ENCODE measurements at places on chromosomes 5 and 9.

DNA sequence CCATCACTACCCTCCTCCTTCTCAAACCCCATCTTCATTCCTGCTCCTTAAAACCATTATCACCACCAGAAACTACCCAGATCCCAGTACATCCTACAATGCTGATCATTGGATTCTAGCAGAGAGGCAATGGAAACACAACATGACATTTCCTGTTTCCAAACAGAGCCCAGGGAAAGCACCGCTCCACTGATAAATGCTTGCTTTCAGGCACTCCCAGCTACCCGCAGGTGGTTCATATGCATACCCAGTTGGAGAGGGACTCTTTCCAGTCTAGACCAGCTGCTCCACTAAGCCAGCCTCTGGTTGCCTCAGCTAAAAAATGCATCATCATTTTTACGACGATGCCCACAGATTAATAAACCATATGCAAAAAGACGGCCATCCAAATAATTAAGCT lies 39.2 kb upstream of the ACO1 start:
- DNase-seq, result no peak

DNA sequence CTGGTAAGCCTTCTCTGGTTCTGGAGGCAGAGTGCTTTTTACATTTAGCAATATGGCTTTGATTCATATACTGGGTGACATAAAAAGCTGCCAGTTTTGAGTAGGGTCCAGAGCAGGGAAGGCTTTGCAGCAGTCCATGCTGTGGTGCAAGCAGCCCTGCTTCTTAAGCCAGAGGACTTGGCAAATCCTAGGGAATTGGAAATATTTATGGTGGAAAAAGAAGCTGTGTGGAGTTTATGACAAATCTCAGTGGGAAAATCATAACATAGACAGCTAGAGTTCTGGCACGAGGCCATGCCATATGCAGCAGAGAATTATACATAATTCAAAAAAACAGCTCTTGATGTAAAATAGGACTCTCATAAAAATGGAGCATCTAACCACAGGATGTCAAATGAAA lies 536.4 kb downstream of the RASEF start:
- no peak for DNase-seq

- no peak for DNase-seq
Measured at GRCh38 chr9:117725426-117725887, 21.3 kb downstream of the TLR4 start.

DNA sequence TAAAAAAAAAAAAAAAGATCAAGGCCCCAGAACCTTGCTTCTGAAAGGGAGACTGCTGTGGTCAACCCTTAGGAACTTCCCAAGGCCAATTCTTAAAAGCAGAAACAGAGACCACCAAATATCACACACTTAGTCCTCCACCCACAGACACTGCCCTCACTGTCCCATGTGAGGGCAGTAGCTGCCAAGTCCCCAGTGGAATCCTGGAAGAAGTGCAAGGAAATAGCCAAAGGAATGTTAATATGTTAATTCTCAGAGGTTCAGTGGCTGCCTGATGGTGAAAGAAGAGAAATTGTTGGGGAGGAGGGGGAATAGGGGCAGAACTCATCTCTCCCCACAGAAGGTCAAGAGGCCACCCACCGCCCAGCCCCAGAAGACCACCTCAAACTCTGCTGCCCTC lies 23.1 kb downstream of the FSTL4 start:
- no peak for DNase-seq

- no peak for DNase-seq
Measured at GRCh38 chr5:135353952-135354721, 44.9 kb downstream of the MACROH2A1 start.

DNA sequence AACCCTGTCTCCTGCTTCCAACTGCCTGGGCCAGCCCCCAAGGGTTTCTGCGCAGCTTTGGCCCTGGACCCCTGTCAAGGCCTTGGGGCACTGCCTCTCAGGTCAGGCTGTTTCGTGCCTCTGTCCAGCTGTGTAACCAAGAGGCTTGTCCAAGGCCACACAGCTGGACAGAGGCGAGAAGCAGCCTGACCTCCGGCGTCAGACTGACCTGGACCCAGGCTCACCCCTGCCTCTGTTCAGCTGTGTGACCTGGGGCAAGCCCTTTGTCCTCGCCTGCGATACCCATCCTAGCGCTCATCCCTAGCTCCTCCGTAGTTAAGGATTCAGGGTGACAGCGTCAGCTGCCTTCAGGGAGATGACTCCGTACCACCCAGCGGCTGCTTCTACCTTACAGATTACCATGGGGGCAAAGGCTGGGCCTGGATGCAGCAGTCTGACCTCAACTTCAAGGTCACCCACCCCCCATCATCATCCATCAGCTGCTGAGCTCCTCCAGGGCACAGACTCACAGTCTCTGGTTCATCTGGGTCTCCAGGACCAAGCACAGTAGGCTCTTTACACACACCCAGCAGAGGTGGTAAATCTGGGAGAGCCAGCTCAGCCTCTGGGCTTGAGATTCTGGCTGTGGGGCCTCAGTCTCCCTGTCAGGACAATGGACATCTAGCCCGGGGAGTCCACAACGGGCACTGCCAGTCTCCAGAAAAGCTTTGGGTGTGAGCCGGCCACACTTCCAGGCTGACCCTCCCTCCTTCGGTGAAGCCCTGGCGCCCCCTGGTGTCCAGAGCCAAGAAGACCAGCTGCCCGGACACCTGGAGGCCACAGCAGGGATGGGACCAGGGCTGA lies 7.9 kb downstream of the AK1 start:
- peak; percentile 73 for DNase-seq

DNA sequence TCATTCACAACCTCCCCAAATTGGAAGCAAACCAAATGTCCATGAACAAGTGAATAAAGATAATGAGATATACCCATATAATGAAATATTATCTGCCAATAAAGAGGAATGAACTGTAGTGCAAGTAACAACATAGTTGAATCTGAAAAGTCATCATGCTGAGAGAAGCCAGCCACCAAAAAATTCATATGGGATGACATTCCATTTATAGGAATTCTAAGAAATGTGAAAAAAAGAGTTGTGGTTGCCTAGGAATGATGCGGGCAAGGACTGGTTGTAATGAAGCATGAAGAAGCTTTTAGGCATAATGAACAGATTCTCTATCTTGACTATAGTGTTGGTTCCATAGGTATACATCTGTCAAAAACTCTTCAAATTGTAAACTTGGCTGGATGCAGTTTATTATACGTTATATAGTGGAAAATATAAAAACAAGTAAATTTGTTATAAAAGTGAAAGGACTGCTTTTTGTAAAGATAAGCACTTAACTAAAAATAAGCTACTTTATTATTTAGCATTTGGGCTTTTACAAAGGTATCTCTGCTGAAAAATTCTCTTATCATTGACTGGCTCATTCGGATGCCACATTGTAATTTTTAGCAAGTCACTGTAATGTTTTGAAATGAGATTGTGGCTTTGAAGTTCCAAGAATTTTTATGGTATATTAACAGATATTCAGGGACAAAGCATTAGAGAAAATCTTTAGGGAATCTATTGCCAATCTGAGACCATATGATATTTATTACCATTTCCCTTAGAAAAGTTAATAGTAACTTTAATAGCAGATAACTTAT lies 21.2 kb upstream of the TTC23L start:
- no peak for DNase-seq

DNA sequence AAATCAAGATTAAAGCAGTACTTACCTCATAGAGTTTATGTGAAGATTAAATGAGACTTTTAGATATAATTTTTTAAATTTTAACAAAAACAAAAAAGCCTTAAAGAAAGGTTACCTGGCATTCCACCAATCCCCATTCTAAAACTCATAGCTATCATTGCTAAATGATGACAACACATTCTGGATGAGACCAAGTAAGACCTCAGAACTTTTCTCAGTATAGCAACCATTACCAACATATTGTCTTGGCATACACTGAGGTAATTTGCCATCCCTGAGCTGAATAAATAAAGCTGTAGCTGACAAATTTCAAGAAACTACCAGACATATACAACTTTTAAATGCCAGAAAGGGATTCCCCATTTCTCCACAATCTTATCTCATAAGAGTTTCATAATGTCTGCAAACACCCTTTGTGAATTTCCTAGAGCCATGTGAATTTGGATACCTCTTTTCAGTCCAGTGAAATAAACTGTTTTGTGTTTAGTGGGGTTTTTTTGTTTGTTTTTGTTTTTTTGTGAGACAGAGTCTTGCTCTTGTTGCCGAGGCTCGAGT lies 29.5 kb downstream of the RANBP3L start:
- no peak for DNase-seq

- no peak for DNase-seq
Measured at GRCh38 chr5:168654211-168654721, 75.1 kb upstream of the PANK3 start.

- DNase-seq, result no peak
Measured at GRCh38 chr5:84248013-84248412, 136.7 kb downstream of the EDIL3 start.

GRCh38 chr5:15741591-15741990 lies 241.6 kb downstream of the FBXL7 start:
- no peak for DNase-seq

DNA sequence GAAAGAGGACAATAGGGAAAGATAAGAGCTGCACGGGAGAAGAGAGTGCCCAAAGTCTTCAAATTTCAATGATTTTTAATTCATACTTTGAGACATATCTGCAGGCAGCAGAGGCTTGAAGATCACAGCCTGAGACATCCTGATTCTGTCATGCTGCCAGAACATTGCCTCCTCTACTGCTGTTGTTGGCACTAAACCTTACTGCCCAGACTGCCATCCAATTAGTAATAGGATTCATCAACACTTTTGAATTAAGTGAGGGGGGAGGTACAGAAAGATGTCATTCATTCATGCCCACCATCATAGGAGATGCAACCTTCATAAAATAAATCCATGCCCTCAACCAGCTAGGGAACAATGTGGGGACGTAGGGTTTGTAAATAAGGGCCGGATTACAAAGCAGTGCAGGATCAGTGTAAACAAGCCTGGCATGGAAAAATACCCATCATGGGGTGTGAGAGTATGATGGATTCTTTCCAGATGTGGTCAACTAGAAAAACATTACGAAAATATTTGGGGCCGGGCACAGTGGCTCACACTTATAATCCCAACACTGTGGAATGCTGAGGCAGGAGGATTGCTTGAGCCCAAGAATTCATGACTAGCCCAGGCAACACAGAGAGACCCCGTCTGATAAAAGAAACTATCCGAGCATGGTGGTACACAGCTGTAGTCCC lies 122.1 kb upstream of the DAPK1 start:
- no peak for DNase-seq

DNA sequence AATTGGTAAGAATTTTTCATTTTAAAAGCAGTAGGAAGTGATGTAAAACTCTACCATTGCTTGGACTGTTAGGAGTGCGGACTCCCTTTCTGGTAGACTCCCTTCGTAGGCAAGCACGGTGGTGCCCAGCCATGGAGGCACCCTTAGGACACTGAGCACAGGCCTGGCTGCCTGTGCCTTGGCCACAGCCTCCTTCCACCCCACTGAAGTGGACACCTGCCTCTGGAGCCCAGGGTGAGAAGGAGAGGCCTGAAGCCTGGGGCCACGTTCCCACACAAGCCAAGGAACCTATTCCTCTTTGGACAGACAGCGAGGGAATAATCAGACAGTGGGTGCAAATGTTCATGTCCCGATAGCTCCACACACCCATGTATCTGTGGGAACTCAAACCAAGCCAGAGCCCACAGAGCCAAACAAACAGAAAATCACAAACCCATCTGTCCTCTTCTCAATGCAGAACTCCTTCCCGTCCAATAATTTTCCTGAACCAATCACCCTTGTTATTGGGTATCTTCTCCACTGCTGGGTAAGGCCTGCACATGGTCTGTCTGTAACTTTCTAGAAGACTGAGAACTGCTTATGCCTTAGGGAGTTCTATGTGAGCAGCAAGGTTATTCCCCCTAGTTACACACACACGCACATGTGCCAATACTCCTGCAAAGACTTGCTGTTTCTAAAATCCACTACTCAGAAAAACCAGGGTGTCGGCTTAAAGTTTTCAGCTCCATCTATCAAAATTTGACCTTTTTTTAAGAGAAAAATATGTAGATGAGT lies 45.2 kb downstream of the UBE2QL1 start:
- no peak for DNase-seq

- no peak for DNase-seq
Measured at GRCh38 chr5:149333711-149334443, 11.4 kb upstream of the GRPEL2 start.

DNA sequence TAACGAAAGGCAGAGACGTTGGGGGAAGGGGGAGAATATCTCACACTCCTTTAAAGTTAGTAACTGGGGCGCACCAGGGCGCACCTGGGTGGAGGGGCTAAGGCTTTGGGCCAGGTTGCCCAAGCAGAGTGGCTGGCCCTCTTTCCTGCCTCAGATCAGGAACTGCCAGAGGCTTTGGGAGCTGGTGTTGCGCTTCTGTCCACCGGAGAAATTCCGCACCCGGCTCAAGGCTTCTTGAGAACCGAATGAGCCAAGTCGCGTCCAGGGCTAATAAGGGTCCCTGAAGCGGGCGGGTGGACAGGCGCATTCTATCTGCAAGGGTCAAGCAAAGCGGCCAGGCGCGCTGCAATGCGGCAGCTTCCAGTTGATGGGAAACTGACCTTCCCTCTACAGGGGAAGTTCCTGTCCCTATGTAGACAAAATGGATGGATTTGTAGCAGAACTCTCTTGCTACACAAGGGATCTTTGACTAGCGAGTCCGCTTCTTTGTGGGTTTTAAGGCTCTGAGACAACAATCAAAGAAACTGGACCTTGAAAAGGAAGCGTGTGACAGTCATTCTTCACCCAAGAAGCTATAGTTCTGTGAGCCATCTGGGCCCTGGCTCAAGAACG lies 5.5 kb downstream of the PAX5 start:
- DNase-seq, result no peak

GRCh38 chr5:173452119-173452905 lies 124.1 kb upstream of the STC2 start:
- no peak for DNase-seq
